Left lung (tissue), 14 donors: ENCODE measurements at places on chromosomes 16 and 17. TPM values are rescaled to one million over a fixed set of nuclear protein-coding genes. Genes with fewer than 3 reads are reported as not detected.

PRDM7 gene
- total RNA-seq, result not detected

RANGRF gene
- 22.9 TPM for total RNA-seq

DRC3 gene
- total RNA-seq, result 7.6 TPM

AIPL1 gene
- not detected for total RNA-seq

PMFBP1 gene
- total RNA-seq, result 0.47 TPM

DNA sequence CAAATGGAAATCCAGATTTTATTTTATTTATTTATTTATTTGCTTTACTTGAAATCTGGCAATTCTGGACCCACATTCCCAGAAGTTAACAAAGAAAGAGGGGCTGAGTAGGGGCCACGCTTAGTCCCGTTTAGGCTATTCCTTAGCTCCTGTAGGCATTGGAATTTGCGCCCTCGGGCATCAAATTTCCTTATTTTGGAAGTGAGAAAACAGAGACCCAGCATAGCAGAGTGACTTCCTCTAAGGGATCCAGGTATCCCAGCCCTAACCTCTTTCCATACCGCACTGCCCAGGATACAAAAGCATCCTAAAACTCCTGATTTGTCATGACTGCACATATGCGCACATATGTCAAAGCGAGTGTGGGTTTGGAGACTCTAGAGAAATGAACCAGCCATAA is 19.0 kb upstream of the SMG1 start:
- no peak for DNase-seq
- no peak overlapping the region for H3K4me3 ChIP-seq
- no peaks in the 10 kb centered on the region for H3K36me3 ChIP-seq

- DNase-seq, result no peak
- H3K27me3 ChIP-seq, result no peaks in the 10 kb centered on the region
- H3K27ac ChIP-seq, result no peak overlapping the region
- H3K36me3 ChIP-seq, result no peaks in the 10 kb centered on the region
These were observed 106.3 kb downstream of the CDH11 start for GRCh38 chr16:65015599-65015998.

DNA sequence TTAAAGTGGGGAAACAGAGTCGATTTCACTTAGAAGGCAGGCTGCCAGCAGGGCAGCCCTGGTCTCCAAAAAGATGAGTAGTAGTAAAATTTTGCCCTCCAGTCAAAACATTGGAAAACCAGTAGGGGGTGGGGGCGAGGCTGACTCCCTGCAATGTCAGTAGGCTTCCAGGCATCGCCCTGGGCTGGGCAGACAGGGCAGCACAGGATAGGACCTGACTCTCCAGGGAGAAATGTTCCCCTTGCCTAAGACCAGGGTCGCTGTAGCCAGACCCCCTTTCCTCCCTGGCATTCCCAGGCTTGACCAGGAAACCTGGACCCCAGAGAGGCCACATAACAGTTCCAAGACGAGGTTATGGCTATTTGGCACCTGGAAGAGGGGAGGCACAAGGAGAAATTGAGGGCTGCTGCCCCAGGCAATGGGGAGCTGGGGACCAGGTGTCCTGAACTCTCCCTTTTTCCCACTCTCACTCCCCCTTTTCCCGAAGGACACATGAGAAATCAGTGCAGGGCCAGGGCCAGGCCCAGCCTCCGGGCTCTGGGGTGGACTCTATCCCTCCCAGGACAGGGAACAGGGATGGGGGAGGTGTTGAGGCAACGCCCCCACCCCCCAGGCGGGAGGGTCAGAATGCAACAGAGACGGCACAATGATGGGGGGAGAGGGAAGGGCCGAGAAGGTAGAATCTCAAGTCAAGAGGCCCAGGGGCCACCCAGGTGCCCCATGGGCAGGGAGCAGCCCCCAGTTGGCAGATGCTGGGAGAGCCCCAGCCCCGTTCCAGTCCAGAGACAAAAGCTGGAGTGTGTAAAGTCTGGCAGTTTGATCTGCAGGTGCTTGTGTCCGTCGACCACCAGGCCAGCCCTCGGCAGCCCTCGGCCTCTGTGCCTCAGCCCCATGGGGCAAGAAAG is 4.5 kb upstream of the SAMD14 start:
- H3K27ac ChIP-seq, result no peak overlapping the region
- peaks cover 18% of the 10 kb centered on the region for H3K27me3 ChIP-seq
- H3K4me3 ChIP-seq, result no peak overlapping the region
- peaks cover 33% of the 10 kb centered on the region for H3K4me1 ChIP-seq

DNA sequence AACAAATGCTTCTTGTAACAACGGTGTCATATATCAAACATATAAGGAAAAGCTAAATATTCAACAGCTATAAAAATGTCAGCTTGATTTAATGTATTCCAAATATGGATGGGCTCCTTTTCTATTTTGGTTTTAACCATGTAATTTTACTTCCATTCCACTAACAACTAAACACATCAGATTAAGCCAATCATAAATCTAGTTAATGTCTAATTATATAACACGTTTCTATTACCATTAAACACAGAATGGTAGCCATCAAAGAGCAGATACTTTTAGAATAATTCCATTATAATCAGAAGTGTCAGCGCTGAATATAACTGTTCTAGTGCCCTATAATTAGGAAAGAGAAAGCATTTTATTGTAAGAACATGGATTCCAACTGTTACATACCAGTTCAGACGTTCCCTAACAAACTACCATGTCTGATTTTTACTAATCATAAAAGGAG is 10.0 kb downstream of the CMC2 start:
- DNase-seq, result no peak
- H3K4me3 ChIP-seq, result no peak overlapping the region
- H3K4me1 ChIP-seq, result peaks cover 16% of the 10 kb centered on the region
- peak overlapping the region; percentile 70 for H3K27ac ChIP-seq

DNA sequence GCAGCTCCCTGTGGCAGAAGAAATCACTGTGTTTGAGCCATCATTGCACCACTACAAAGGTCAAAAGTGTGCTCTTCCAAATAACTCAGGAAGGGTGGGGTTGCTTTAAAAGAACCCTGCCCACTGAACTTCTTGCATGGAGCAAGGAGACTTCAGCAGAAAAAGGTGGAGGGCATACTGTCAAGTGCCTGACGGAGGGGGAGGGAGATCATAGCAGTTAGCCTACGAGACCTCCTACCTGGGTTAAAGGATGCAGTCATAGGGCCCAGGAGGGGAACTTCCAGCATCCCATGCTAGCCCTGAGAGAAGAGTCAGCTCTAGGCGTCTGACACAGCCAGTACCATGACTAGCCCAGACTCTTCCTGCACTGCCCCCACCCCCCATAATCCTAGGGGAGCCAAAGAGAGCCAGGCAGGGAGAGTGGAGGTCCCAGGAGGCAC is 45.3 kb upstream of the MSI2 start:
- no peaks in the 10 kb centered on the region for H3K36me3 ChIP-seq
- no peak overlapping the region for H3K27ac ChIP-seq
- H3K4me3 ChIP-seq, result no peak overlapping the region
- DNase-seq, result no peak

GRCh38 chr17:77076124-77076830 is 64.5 kb upstream of the SEC14L1 start:
- no peaks in the 10 kb centered on the region for H3K4me1 ChIP-seq
- H3K27ac ChIP-seq, result no peak overlapping the region
- H3K4me3 ChIP-seq, result no peak overlapping the region
- H3K27me3 ChIP-seq, result peaks cover 57% of the 10 kb centered on the region
- H3K36me3 ChIP-seq, result no peaks in the 10 kb centered on the region

- H3K27me3 ChIP-seq, result no peaks in the 10 kb centered on the region
- DNase-seq, result no peak
These were observed 660 bp downstream of the RBBP6 start for GRCh38 chr16:24539850-24540601.

GRCh38 chr16:83713597-83713996 is 94.2 kb upstream of the HSBP1 start:
- no peak overlapping the region for H3K4me3 ChIP-seq
- H3K27me3 ChIP-seq, result no peaks in the 10 kb centered on the region
- no peaks in the 10 kb centered on the region for H3K4me1 ChIP-seq
- no peak for DNase-seq
- no peaks in the 10 kb centered on the region for H3K36me3 ChIP-seq

GRCh38 chr16:59463776-59464175 is 729.7 kb upstream of the GOT2 start:
- H3K27me3 ChIP-seq, result no peaks in the 10 kb centered on the region
- H3K4me3 ChIP-seq, result no peak overlapping the region
- H3K4me1 ChIP-seq, result no peaks in the 10 kb centered on the region
- H3K27ac ChIP-seq, result no peak overlapping the region
- H3K36me3 ChIP-seq, result no peaks in the 10 kb centered on the region
- no peak for DNase-seq

GRCh38 chr17:80112471-80113032 is 11.2 kb downstream of the GAA start:
- H3K4me1 ChIP-seq, result no peaks in the 10 kb centered on the region
- no peak overlapping the region for H3K27ac ChIP-seq
- no peak for DNase-seq
- peaks cover 35% of the 10 kb centered on the region for H3K36me3 ChIP-seq
- H3K4me3 ChIP-seq, result no peak overlapping the region

DNA sequence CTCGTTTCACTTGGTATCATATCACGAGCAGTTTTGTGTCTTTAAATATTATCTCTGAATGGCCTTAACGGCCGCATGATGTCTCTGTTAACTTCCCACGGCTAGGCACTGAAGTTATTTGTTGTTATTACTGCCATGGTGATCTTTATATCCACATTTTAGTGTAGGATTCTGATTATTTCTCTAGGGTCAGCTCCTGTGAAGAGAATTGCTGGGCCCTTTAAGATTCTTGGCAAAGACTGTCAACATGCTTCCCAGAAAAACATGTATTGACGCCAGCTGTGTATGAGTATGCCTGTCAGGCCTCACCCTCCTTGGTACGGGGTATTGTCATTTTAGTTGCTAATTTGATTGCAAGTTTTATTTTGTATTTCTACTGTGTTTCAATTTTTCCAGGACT is 263.5 kb downstream of the SNX29 start:
- H3K4me3 ChIP-seq, result no peak overlapping the region
- no peaks in the 10 kb centered on the region for H3K36me3 ChIP-seq
- DNase-seq, result no peak
- no peaks in the 10 kb centered on the region for H3K27me3 ChIP-seq

DNA sequence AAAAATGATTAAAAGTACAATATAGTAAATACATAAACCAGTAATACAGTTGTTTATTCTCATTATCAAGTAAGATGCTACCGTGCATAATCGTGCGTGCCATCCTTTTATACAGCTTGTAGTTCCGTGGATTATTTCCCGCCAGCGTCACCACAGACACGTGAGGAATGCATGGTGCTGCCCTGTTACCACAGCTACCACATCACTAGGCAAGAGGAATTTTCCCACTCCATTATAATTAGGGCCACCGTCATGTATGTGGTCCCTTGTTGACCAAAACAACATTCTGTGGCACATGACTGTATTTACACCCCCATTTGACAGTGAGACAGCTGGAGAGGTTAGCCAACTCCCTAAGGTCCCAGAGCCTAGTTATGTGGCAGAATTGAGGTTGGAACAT is 30.5 kb upstream of the LGALS9 start:
- H3K27me3 ChIP-seq, result no peaks in the 10 kb centered on the region
- no peak overlapping the region for H3K27ac ChIP-seq
- H3K4me1 ChIP-seq, result peaks cover 10% of the 10 kb centered on the region
- DNase-seq, result no peak

DNA sequence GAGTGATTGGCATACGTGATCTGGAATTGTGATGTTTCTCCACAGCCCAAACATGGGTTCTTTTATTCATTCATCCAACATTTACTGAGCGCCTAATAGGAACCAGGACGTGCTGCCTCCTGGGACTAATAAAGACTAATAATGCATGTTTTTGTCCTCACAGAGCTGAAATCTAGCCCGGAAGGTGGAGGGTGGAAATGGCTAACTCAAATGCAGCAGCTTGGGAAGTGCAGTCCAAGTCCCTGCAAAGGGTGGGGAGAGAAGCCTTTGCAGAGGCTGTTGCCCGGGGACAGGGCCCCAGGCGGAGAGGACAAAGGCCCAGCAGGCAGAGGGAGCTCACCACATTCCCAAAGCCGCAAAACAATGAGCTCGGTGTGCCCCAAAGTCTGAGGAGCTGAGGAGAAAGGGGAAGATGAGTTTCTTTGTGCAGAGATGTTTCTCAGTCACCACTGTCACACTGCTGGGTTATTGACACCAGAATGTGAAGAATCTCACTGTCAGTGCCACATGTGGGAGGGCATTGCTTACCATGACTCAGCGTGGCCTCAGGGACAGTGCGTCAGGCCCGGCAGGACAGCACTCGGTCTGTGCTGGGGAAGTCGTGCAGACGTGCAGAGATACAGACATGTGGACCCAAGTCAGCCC is 118.2 kb upstream of the CHMP6 start:
- H3K4me1 ChIP-seq, result peaks cover 46% of the 10 kb centered on the region
- DNase-seq, result no peak
- no peaks in the 10 kb centered on the region for H3K27me3 ChIP-seq

- no peak overlapping the region for H3K27ac ChIP-seq
- no peaks in the 10 kb centered on the region for H3K36me3 ChIP-seq
- H3K4me1 ChIP-seq, result no peaks in the 10 kb centered on the region
- H3K4me3 ChIP-seq, result no peak overlapping the region
- no peak for DNase-seq
- H3K27me3 ChIP-seq, result no peaks in the 10 kb centered on the region
These were observed 65.7 kb downstream of the CCDC182 start for GRCh38 chr17:57679356-57679755.
